ENCODE measurements at places on chromosomes 5 and 9.

- no peak for DNase-seq
Observed at GRCh38 chr9:549455-549997, 292.0 kb upstream of the DMRT1 start.

GRCh38 chr9:90070056-90070455 is 465.2 kb downstream of the GADD45G start:
- no peak for DNase-seq

DNA sequence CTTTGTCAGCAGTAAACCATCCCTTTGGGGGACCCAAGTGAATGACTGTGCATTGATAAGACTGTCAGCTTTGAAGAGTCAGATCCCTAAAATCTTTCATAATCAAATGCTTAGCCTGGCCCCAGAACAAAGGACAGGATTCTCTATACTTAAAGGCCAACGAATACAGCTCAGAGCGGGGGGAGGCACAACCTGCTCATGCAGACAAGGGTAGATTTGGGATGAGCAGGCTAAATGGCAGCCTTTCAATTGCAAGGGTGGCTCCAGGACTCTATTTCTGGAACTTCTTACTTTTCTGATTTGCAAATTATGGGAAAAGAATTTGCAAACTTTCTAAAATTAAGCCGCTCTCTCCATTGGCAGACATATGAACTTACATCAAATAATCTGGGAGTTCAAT is 66.4 kb downstream of the ELL2 start:
- DNase-seq: no peak

GRCh38 chr5:128081111-128081851 is 2.3 kb upstream of the SLC12A2 start:
- DNase-seq: no peak

GRCh38 chr9:99299211-99300102 is 77.4 kb downstream of the SEC61B start:
- peak; percentile 31 for DNase-seq

DNA sequence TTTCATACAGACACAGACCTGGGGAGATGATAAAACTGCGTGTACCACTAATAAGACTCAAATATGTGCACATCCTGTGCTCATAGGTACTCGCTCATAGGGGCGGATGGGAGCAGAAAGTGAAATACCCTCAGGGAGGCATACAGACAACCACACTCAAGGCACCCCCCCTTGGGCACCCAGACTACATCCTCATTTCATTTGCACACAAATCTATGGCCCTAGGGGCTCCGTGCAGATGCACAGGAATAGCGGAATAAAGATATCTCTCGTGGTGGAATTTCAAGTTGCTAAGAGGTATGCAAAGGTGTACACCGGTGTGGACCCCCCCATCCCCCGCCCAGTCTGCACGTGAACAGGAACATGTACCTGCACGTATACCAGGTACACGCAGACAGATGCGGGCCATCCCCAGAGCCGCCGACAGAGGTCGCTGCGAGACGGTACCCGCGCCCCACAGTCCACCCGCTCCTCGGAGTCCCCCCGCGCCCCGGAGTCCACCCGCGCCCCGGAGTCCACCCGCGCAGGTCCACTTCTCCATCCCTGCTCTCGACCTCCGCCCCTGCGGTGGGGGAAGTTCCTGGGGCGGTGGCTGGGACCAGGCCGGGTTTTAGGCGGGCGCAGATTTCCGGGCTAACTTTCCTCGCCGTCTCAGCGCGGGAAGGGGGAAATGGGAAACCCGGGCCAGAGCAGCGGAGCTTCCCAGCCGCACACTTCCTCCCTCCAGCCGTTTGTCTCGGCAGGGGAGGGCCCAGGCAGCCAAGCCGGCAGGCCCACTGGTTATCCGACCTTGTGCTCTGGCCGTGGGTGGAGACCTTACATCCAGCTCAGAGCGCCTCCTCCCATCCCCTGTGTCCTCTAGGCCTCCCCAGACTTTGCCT is 1.0 kb upstream of the IL12B start:
- peak; percentile 45 for DNase-seq
